ENCODE measurements at places on chromosomes 1 and 21.

DNA sequence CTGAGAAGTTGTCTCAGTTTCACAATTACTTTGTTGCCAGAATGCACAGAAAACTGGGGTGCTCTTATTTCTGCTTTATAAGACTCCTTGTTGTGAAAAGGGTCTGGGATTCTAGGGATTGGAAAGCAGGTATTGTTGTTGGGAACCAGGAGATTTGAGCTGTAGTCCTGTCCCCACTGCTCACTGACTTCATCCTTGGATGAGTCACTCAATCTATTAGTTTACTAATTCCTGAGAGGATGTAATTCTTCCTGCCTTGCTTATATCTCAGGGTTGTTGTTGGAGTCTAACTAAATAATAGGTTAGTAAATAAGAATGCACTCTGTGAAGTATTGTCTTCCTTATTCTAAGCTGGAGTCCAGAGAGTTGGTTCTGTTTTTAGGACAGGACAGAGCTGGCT lies 172.5 kb upstream of the GALNT2 start:
- no peak for DNase-seq

DNA sequence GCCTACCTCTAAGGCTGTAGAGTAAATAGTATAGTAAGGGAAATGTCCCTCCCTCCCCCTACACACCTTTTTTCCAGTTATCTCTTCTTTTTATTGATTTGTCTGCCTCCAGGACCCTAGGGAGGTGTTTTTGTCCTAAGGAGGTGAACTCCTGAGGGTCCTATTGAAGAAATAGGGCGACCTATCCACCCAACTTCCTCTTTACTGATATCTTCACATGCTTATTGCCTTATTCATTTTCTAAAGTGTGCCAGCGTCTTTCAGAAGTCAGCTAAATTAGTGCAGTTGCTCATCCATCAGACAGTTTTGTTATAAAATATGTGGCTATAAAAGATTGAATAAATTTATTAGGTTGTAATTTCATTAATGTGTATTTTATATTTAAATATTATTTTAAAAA lies 5.9 kb downstream of the BACH1 start:
- no peak for DNase-seq

- DNase-seq, result no peak
These were observed 9.6 kb downstream of the SH3BGR start for GRCh38 chr21:39461419-39461818.

- DNase-seq, result no peak
These were observed 901 bp upstream of the RXFP4 start for GRCh38 chr1:155940482-155940992.

DNA sequence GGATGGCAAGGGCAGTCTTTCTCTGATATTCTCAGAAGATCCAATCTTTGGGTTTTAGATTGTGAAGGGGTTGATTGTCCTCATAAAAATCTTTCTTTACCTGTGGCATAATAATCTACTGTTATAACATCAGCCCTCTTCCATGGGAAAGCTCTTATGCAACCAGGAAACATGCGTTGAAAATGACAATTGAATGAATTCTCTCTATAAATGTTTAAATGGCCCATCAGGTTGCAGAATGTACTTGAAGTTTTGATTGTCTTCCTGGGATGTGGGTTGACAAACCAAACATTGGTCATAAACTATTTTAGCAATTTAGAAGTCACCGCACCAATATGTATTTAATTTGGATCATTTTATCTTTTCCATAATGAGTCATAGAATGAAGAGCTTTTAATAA lies 31.7 kb upstream of the ITLN1 start:
- no peak for DNase-seq

GRCh38 chr1:63316598-63316983 lies 5.8 kb upstream of the FOXD3 start:
- DNase-seq, result no peak

DNA sequence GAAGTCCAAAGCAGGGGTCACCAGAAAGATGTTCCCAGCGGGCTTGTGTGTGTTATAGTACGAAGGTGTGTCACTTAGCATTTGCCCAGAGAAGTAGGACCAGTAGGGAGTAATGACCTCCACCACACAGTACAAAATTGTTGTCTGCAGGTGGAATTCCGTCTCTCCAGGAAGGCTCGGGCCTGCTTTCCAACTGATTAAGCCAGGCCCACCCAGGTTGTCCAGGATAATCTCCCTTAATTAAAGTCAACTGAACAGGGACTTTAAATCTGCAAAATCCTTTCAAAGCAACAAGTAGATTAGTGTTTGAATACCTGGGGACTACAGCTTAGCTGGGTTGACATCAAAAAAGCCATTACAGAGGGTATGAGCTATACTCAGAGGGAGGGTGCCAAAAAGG lies 131.3 kb downstream of the BACH1 start:
- no peak for DNase-seq

- DNase-seq, result no peak
These were observed 44.3 kb downstream of the CD34 start for GRCh38 chr1:207866471-207867135.

- no peak for DNase-seq
These were observed 5.8 kb upstream of the IKBKE start for GRCh38 chr1:206464456-206464964.

- no peak for DNase-seq
These were observed 532.7 kb upstream of the OLFM3 start for GRCh38 chr1:102529446-102529845.

All from activated T-cell treated with anti-CD3 and anti-CD28 coated beads, Interleukin-2, amount 50 U/mL, for 4 hours (primary cell).